Stimulated activated CD8-positive, alpha-beta memory T cell treated with anti-CD3 and anti-CD28 coated beads, Interleukin-7, amount 100 ng/mL, for 24 hours (primary cell): ENCODE measurements at places on chromosomes 7 and 10.

DNA sequence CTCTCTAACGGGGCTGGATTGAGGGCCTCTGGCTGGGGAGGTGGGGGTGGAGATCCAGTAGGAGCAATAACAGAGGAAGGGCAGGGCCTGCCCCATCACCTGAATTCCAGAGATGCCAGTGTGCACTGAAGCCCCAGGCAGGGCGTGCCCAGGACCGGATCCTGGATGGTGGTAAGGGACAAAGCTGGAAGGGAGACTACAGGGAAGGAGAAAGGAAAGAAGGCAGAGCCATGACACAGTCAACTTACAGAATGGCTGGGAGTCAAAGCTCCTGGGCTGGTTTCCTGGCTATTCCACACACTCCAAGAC, 666 bp downstream of the TMEM139 start:
- DNase-seq, result no peak

- no peak for DNase-seq
These were observed 45.5 kb downstream of the THNSL1 start for GRCh38 chr10:25061711-25062449.

GRCh38 chr10:17062493-17062892, 67.1 kb downstream of the CUBN start:
- DNase-seq, result no peak

- DNase-seq, result no peak
These were observed 30.9 kb downstream of the KCNMA1 start for GRCh38 chr10:77606751-77607150.

GRCh38 chr7:130473289-130473688, 18.6 kb upstream of the MEST start:
- DNase-seq, result no peak

DNA sequence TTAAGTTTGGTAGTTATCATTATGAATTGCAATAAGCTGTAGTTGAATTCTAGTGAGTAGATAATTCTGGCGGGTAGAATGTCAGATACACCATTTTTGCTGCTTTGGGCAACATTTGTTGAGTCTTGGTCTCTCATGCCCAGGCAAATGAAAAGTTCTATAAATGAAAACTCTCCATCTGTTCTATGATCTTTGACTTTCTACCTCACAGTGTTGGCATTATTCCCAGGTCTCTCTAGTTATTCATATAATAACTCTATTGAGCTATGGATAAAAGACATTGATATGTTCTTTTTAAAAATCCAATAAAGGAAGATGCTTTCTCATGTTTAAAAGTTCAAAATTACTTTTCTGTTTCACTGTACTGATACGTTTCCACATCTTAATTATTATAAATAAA, 415.3 kb upstream of the SEMA3D start:
- DNase-seq, result no peak

DNA sequence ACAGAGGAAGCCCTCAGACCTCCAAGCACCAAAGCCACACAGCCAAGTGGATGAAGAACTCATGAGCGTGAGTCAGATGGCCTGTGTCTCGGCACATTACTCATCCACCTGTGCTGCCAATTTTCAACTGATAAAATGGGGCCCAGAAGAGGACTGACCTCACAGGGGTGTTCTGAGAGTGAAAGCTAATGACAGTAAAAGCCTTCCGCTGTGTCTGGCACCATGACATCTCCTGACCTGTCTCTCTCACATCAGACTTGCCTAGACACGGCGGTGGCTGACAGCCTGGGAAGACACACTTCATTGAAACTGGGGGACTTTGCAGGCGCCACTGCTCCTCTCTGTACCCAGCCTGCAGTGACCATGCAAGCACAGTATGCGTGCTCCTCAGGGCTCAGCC, 8.3 kb upstream of the SLC18A3 start:
- DNase-seq, result no peak

GRCh38 chr7:82714883-82715282, 271.3 kb upstream of the CACNA2D1 start:
- no peak for DNase-seq

DNA sequence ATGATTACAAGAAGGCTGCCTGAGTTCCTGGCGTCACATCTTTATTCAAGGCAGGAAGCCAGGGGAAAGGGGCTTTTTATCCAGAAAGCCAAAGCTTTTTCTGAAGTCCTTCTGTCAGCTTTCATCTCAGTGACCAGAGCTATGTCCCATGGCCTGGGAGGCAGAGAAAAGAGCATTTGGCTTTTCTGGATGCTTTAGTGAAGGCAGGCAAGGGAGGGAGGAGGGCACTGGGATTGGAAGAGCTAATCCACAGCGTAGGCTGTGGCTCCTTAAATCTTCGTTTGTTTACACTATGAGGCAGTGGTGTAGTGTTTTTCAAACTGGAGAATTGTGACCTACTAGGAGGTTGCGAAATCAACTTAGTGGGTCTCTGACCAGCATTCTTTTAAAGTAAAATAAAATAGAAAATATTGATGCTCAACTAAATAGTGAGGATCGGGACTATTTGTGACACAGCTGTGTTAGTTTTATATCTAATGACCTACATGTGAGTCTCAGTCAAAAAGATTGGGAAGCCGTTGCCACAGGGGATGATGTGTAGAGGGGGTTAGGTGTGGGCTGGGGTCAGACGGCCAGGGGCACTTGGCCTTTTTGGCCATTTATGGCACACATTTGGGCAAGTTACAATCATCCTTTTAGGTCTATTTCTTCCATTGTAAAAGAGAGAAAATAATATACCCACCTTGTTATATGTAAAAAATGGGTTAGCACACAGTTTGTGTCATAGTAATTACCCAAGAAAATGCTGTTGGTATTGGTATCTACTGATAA, 14.1 kb downstream of the CRYGN start:
- DNase-seq, result no peak

GRCh38 chr10:75403939-75404814, 2.6 kb upstream of the ZNF503 start:
- DNase-seq, result no peak

- DNase-seq, result no peak
These were observed 3.8 kb downstream of the LMTK2 start for GRCh38 chr7:98110249-98111022.

DNA sequence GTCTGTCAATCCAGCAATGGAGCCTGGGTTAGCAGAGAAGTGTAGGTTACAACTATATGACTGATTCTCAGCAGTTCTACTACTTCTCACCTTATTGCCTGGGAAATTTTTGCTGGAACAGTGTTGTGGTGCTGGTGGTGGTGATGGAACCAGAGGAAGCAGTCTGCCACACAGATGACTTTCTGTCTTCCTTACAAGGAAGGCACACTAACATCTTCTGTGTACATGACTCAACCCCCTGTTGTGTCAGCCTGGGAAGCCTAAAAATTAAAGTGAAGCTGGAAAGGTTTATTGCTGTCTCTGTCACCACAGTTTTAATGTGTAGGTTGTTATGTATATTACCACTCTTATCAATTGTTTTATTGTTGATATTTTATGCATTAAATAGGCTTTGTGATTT, 40.3 kb downstream of the ANKRD7 start:
- no peak for DNase-seq

- no peak for DNase-seq
These were observed 117.5 kb upstream of the WNT16 start for GRCh38 chr7:121211253-121211652.

DNA sequence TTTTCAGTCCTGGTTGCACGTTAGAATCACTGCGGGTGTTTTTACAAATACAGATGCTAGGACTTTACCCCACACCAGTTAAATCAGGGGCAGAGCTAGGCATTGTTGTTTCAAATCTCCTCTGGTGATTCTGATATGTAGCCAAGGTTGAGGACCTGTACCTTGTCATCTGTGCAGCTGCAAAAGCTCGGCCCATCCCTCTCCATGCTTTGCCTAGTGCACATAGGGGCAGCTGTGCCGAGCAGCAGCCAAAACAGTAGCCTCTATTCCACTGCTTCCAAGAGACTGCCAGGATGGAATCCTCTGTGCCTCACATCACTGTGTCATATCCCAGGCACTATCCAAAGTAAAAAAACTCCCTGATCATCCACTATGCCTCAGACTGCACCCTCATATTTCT, 181.3 kb downstream of the CDK14 start:
- DNase-seq, result no peak

DNA sequence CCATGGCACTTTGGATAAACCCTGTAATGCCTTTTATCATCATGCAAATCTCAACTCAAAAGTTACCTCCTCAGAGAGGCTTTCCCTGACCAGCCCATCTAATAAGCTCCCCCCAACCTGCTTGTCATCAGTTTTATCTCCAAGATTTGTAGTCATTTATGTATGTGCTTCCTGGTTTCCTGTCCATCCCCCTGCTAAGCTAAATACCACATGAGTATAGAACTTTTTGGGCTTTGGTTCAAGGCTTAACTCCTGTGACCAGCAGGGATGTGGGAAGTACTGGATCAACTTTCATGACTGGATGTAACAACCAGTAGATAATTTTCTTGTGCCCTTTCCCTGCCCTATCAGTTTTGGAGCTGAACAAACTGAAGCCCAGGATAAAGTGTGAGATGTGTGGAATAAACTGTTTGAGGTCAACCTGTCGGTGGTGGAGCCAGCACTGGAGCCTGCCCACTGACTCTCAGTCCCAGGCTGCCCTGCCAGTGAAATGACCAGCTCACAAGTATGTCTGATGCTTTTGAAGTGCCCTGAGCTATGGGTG, 148.6 kb downstream of the CYP26A1 start:
- DNase-seq, result no peak

- no peak for DNase-seq
These were observed 11.9 kb downstream of the ANTXRL start for GRCh38 chr10:46298477-46299285.

DNA sequence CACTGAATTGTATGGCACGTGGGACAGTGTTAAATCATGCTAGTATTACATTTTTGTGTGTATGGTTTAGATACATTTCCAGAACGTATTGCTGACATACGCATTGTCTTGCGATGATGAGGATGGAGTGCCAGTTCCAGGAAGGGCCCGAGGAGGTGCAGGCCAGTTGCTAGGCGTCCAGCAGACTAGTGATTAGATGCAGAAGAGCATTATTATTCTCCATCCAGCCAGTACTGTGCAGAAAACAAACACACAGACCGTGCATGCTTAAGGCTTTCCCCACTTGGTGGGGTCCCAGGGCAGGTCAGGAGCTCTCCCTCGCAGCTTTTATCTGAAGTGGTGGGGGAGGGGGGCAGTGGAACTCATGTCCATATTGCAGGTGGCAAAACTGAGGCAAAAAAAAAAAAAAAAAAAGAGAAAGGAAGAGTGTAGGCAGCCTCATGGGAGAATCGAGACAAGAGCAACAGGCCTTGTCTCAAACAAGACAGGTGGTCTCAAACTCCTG, 189.2 kb downstream of the CAMK1D start:
- no peak for DNase-seq
